Heart left ventricle (tissue), 16 donors: ENCODE measurements at places on chromosomes 5 and 9. TPM values are rescaled to one million over a fixed set of nuclear protein-coding genes. Genes with fewer than 3 reads are reported as not detected.

DNA sequence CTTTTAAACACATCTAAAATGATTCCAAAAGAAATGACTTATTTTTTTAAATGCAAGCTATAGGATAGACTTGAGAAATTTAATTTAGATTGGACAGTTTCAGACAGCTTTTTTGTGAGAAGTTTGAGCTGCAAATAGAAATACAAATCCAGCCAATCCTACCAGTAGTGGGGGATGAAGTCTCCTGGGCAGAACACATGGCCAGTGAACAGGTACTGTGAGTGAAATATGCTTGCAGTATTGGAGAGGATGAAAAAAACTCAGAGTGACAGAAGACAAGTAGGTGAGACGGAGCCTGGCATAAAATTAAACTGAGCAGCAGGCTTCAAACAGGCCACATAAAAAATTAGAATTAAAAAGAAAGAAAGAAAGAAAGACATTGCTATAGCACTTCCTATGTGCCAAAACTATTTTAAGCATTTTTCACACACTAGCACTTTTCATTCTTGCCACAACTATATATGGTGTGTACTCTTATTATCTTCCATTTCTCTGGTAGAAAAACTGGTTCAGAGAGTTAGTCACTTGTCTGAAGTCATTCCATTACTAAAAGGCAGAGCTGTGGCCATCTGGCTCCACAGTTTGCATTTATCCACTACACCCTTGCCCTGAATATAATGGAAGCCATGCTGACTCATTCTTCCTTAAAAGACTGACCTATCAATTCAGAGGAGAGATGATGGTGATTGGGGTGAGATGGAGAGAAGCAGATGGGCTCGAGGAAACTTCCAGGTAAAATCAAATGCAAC, 310.2 kb upstream of the CTNND2 start:
- H3K27me3 ChIP-seq, result no peaks in the 10 kb centered on the region
- H3K4me3 ChIP-seq, result no peak overlapping the region
- no peak overlapping the region for H3K27ac ChIP-seq

DNA sequence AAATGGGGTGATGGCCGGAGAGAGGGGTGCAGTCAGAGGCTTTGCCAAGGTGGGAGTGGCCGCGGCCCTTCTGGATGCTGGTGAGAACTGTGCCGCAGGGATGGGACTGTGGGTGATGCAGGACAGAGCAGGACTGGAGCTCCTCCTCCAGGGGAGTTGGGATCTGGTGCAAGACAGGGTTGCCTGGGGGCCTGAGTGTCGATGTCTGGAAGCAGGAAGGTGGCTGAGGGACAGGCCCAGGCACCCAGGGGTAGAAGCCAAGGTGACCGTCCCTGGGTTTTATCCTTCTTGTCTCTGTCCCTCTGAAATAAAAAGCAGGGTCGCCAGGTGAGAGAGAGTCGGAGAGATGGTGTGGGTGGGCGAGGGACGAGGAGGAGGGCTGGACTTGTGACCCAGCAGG, 89.1 kb upstream of the IER5L start:
- no peaks in the 10 kb centered on the region for H3K27me3 ChIP-seq
- no peak for DNase-seq
- H3K27ac ChIP-seq, result no peak overlapping the region
- H3K4me1 ChIP-seq, result no peaks in the 10 kb centered on the region
- no peaks in the 10 kb centered on the region for H3K36me3 ChIP-seq

- H3K36me3 ChIP-seq, result no peaks in the 10 kb centered on the region
- no peaks in the 10 kb centered on the region for H3K27me3 ChIP-seq
- DNase-seq, result no peak
- H3K27ac ChIP-seq, result no peak overlapping the region
These were observed 35.4 kb upstream of the ZNF354A start for GRCh38 chr5:178765753-178766300.

DNA sequence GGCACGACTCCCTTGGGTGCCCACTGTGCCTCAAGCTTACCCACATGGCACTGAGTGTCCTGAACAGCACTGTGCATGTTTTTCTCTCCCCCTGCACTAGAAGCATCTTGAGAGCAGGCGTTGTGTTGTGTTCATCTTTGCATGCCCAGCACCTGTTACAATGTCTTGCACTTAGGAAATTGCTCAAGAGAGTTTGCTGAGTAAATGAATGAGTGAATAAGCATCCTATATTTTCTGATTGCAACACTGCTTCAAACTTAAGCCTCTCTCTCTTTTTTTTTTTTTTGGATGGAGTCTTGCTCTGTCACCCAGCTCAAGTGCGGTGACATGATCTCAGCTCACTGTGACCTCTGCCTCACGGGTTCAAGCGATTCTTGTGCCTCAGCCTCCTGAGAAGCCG, 94.5 kb downstream of the LMNB1 start:
- no peak for DNase-seq
- H3K27me3 ChIP-seq, result no peaks in the 10 kb centered on the region
- H3K4me3 ChIP-seq, result no peak overlapping the region
- peaks cover 22% of the 10 kb centered on the region for H3K4me1 ChIP-seq
- no peak overlapping the region for H3K27ac ChIP-seq

DNA sequence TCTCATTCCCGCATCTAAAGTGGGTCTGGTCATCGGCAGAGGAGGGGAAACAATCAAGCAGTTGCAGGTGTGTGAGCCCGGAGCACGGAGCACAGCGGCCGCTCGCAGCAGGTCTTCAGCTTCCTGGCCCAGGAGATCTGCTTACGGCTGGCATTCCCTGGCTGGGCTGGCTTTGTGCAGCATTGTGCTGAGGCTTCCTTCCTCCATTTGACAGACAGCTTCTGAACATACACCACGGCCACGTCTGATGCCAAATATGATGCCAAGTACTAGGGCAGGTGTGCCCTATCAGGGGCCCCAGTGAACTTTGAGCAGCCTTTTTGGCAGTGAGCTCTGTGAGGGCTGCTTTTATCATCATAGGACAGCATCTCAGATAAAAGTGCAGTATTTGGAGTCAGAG, 37.1 kb downstream of the FUBP3 start:
- peaks cover 4% of the 10 kb centered on the region for H3K4me1 ChIP-seq
- H3K4me3 ChIP-seq, result no peak overlapping the region
- no peaks in the 10 kb centered on the region for H3K27me3 ChIP-seq
- no peak for DNase-seq
- H3K36me3 ChIP-seq, result peaks cover 99% of the 10 kb centered on the region
- no peak overlapping the region for H3K27ac ChIP-seq

DNA sequence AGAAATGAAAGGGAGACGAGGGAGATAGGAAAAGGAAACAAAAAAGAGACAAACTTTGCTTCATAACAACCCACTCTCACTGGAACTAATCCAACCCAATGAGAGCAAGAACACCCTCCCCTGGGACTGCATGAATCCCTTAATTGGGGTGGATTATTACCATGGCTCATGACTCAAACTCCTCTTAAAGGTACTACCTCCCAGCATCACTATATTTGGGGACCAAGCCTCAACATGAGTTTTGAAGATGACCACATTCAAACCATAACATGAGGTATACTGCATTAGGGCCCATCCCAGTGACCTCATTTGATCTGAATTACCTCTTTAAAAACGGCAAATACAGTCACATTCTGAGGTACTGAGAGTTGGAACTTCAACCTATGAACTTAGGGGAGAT, 8.0 kb downstream of the MTAP start:
- H3K27ac ChIP-seq, result no peak overlapping the region

GRCh38 chr5:132301344-132302271, 7.4 kb downstream of the SLC22A4 start:
- peaks cover 6% of the 10 kb centered on the region for H3K4me1 ChIP-seq
- H3K4me3 ChIP-seq, result no peak overlapping the region
- no peak for DNase-seq
- no peaks in the 10 kb centered on the region for H3K36me3 ChIP-seq
- H3K27me3 ChIP-seq, result no peaks in the 10 kb centered on the region

- peaks cover 7% of the 10 kb centered on the region for H3K4me1 ChIP-seq
- no peaks in the 10 kb centered on the region for H3K27me3 ChIP-seq
- no peak overlapping the region for H3K4me3 ChIP-seq
These were observed 23.8 kb downstream of the HSDL2 start for GRCh38 chr9:112403614-112404201.

GRCh38 chr5:60651872-60652620, 47.9 kb downstream of the DEPDC1B start:
- no peak overlapping the region for H3K27ac ChIP-seq
- no peak for DNase-seq
- H3K4me1 ChIP-seq, result no peaks in the 10 kb centered on the region
- no peak overlapping the region for H3K4me3 ChIP-seq
- no peaks in the 10 kb centered on the region for H3K36me3 ChIP-seq

The PCDHA6 gene
- total RNA-seq, result 0.10 TPM

The HK3 gene
- 4.5 TPM for total RNA-seq

The NSG2 gene
- total RNA-seq, result 1.7 TPM

The COL23A1 gene
- 6.0 TPM for total RNA-seq

The FAM151B gene
- 1.7 TPM for total RNA-seq

The PAIP2 gene
- 111 TPM for total RNA-seq
